ENCODE measurements at places on chromosomes 2 and 18.

DNA sequence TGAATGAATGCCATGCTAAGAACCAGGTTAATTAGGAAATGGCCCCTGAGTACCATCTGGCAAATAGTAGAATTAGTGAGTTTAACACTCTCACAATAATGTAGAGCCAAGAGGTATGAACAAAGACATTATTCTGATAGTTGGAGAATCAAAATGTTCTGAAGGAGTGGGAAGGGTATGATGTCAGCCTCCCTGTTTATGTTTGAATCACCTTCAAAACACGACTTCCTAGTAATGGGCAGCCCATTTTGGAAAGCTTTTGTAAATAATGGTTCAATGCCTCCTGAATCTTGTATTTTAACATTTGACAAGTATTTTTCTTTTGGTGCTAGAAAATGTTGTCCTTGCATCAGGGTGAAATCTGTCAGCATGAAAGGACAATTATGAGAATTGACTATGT is 108.3 kb downstream of the DSEL start:
- DNase-seq, result no peak

GRCh38 chr2:135987441-135987840 is 2.0 kb upstream of the DARS1 start:
- no peak for DNase-seq

- peak; percentile 27 for DNase-seq
Measured at GRCh38 chr18:52670896-52671295, 330.9 kb downstream of the DCC start.

DNA sequence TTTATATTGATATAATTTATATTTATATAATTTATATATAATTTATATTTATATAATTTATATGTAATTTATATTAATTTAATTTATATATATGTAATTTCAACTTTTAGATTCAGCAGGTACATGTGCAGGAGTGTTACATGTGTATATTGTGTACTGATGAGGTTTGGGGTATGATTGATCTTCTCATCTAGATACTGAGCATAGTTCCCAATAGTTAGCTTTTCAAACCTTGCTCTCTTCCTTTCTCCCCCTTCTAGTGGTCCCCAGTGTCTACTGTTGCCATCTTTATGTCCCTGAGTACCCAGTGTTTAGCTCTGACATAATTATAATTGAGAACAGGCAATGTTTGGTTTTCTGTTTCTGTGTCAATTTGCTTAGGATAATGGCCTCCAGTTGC is 1335.3 kb upstream of the CDH2 start:
- no peak for DNase-seq

DNA sequence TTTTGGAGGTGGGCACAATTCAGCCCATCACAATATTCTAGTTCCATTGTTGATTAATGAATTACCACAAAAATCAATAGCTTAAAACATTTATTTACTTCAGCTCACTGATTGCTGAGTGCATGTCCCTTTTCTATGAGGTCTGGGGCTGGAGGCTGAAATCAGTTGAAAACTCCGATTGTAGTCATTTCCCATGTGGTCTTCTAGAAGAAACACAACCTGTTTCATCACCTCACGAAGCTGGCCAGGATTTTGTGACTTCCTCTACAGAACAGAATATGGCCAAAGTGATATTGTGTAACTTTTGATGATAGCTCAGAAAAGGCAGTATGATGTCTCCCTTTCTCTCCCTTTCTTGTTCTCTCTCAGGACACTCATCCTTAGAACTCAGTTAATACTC is 44.1 kb upstream of the CYRIA start:
- no peak for DNase-seq

DNA sequence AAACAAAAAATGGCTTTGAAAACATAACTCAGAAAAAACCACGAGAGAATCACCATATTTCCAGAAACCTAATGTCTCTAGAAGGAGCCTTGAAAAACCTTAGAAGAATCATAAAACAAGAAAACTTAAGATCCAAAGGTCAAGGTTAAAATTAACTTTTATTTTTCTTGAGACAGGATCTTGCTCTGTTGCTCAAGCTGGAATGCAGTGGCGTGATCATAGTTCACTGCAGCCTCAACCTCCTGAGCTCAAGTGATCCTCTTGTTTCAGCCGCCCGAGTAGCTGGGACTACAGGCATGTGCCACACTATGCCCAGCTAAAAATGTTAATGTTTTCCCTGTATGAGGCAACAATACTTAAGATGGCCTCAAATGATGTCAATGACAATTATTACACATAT is 254.2 kb upstream of the SESTD1 start:
- DNase-seq, result no peak

GRCh38 chr18:52325997-52326396 is 14.0 kb upstream of the DCC start:
- DNase-seq, result peak; percentile 14

DNA sequence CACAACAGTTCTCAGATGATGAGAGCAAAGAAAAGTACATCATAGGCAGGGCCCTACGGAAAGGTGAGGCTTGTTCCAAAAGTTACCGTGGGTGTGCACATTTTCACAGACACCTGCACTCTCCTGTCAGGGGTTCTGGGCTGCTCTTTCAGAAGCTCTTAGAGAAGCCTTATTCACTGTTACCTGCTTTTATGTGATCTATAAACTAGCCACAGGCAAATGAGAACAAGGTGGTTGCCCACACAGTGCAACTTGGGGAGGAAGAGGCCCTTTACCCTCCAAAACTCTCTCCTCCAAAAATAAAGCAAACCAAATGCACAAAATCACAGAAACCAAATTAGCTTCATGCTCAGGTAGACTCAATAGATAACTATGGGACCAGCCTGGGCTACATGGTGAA is 11.1 kb upstream of the CUL3 start:
- no peak for DNase-seq

DNA sequence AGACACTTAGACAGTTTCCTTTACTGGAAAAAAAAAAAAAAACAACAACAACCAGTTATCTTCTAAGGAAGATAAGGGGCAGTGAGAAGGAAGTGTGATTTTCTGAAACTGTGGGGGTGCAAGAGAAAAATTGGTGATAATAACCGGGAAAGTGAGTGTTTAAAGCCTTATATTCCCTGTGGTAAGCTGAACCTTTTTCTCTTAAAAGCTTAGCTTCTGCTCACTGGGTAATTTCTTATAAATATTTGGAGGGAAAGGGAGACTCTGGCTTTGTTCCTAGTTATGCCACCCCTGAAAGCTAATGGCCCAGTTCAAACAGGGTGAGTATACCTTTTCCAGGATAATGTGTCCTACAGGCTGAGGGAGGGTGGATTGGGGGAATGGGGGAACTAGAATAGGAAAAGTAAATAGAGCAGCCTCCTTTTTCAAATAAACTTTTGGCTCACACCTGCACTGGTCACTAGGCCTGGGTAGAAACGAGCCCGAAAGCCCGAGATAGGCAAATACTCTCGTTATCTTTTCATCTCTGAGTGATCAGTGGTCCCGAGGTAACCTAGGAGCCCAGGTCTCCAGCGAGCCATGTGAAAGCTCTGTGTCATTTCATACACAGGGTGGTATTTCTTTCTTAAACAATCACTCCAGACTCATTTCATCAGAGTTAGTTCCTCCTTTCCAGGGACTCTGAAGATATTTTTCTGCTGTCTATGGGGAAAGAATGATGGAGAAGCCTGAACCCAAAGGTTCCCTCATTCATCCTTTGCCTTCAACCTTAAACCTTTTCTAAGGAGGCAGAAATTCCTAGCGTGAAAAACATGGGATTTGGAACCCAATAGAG is 15.5 kb upstream of the SRBD1 start:
- DNase-seq, result no peak

- peak; percentile 88 for DNase-seq
Measured at GRCh38 chr2:121949271-121949670, 193.8 kb downstream of the TSN start.

DNA sequence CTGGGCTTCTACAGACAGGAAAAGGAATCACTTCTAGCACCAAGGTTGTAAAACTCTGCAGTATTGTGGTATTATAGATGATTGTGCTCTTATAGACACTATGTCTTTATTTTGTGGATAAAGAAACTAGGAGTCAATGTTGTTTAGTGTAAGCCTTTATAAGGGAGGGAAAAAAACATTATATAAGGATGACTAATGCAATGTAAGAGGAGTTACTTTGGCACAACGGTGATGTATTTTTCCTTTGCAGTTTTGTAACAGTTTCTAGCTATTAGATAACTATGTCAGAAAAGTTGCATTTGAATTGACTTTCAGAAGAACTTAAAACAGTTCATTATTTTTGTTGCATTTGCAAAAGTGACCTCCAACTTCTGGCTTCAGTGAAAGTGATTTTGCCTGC is 545.4 kb downstream of the CCDC85A start:
- no peak for DNase-seq

DNA sequence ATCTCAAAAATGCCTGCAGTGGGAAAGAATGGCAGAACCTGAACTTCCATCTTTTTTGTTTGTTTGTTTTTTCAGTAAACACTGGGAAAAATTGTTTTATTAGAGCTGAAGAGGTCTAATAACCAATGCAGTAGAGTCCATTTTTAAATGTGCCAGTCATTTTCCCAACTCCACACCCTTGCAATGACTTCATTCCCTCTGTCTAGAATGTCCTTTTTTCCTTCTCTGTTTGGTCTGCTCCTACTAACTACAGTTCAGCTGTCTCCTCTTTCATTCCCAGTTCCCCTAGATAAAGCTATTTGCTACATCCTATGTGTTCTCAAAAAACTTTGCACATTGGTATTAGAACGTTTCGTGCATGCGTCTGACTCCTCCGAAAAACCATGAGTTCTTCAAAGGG is 9.3 kb upstream of the RAPH1 start:
- DNase-seq, result no peak

DNA sequence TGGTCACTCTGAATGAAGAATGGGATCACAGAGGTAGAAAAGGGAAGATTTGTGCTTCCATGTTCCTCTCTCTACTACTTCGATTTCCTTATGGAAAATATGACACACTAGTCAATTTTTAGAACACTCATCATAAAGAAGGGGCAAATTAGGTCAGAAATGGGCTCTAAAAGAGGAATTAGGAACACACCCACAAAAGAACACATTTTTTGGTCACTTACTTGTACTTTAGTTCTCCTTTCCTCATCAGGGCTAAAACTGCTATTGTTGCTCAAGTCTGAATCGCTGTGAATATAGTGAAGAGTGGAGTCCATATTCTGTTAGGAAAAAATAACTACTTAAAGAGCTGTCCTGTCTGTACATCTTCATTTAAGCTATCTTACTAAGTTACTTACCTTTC is 52.6 kb downstream of the PPP4R1 start:
- no peak for DNase-seq
